IPS DF 6.9 (cell line): ENCODE measurements at places on chromosomes 2 and 18.

DNA sequence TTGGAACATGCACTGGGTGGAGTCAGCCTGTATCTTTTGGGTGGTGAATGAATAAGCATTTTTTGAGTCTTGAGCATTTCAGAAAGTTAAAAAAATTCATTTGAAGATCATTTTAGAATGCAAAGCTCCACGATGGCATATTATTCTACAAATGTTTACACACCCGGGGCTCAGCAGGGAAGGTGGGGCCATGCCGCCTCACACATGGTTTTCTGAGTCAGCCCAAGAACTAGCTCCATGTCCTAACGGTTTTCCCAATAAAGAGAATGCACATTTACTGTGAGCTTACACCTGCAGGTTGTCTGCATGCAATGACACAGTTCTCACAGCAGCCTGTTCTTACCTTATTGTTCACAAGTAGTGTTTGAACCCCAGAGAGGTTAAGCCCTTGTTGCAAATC is 670.3 kb downstream of the GALR1 start:
- no peak for DNase-seq

- no peak for DNase-seq
Observed at GRCh38 chr2:181655519-181655918, 1.4 kb downstream of the CERKL start.

GRCh38 chr2:73084971-73085370 is 13.5 kb upstream of the SFXN5 start:
- no peak for DNase-seq

GRCh38 chr2:126634273-126634861 is 21.6 kb upstream of the GYPC start:
- DNase-seq: no peak

- no peak for DNase-seq
Observed at GRCh38 chr2:134217351-134217750, 36.5 kb upstream of the MGAT5 start.

DNA sequence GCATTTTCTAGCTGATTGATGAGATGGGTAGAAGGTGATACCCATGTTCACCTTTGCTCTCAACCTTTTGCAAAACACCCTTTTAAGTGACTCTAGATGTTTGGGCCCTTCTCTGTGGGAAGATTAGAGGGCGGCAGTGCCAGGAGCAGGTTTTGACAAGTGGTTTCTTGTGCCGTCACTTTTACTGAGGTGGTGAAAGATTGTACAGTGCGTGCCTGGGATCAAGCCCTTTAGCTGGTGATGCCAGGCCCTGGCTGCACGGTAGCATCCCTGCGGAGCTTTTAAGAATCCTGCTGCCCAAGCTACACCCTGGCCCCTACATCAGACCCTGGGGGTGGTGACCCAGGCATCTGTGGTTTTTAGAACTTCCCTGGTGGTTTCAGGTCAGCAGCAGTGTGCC is 29.1 kb downstream of the MTCL1 start:
- DNase-seq: no peak

GRCh38 chr2:32663864-32664263 is 36.0 kb downstream of the TTC27 start:
- no peak for DNase-seq

GRCh38 chr2:144508172-144508851 is 11.6 kb downstream of the ZEB2 start:
- DNase-seq: no peak

DNA sequence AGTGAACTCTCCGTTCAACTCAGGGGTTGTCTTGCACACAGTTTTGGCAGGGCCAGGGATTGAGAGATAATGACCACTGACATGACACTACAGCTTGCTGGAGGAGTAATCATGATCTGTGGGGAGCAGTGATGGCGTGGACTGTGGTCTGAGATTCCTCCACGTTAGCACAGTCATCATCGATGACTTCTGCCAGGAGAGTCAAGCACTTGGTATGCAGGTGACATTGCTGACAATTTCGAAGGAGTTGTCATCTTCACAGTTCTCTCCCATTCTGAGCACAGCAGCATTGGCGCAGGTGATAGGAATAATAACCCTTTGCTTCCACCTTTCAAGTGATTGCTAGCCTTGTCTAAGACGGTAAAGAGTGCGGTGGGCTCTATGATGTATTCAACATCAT is 79.8 kb downstream of the SGPP2 start:
- DNase-seq: no peak

DNA sequence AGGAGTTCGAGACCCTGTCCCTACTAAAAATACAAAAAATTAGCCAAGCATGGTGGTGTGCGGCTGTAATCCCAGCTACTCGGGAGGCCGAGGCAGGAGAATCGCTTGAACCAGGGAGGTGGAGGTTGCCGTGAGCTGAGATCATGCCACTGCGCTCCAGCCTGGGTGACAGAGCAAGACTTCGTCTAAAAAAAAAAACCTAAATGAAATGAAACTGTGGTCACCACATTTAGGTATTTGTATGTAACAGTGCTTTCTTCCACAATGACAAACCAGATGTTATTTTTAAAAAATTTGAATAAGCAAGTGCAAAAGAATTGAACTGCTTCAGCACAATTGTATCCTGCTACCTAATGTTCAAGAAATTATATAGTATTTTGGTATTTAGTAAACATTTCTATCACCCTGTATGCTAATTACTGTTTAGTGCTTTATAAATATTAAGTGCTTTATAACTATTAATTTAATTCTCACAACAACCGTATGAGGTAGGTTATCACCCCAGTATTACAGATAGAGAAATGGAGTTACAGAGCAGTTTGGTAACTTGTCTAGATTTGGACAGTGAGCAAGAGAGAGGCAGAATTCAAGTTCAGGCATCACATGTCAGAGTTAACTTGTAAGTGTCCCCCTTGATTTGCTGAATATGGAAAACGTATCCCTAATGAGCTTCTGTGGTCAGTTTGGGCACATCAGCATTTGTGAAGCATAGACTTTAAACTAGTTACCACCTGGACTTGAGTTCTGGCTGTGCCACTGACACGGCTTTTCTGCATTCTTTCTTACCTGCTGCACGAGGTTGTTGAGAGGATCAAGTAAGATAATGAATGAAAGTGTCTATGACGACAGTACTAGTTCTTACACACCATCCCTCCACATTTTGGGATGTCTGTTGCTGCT is 14.4 kb downstream of the PHLPP1 start:
- DNase-seq: no peak

GRCh38 chr2:160909781-160910242 is 250.4 kb upstream of the TANK start:
- no peak for DNase-seq

DNA sequence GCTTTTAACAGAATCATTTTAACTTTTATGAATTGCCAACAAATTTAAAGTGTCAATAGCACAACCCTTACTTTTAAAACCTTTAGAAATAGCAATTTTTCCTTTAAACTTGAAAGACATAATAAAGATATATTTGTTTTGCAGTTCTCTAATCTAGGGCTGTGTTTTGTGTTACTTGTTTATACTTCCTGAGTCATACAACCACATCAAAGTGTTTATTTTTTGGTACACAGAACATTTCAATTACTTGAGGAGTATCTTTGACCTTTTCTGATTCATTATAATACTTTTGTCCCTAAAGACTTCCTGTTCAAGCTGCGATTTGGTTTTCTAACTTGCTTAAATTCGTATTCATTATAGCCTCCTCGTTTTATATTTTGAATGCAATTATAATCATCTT is 21.8 kb downstream of the TYW5 start:
- DNase-seq: no peak

DNA sequence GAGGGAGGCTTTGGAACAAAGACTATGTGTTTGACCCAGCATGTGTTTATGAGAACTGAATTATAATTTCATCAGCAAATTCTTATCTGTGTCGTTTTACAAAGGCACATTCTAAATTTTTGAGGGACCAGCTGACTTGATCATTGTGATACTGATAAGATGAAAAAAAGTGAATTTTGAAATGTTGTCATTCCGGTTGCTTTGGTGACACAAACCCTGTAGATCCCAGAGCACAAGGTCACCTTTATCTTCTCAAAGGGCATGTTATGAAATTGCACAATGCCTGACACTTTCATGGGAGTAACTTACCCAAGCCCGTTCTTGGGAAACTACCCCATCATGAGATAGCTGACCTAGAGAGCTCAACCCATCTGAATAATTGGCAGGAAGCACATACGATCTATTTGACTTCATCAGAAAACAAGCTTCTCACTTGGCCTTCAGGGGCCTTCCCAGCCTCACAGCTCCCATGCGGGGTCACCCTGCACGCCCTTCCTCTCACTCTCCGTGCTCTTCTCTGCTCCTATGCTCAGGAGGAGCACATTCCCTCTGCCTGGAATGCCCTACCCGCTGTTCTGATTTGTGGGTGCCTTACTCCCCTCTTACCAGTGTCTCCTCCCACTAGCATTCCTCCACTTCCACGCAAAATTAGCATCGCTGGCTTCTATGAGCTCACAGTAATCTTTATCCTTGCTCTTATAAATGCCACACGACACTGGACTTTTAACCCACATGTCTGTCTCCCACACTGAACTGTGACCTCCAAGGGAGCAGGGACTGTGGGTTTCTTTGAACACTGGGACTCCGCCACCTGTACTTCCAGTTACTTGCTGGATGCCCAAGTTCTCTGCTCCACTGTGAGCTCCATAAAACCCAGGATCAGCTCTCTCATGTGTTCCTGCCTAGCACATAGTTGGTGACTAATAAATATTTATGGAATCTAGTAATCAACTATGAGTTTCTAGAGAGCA is 555.8 kb upstream of the ID2 start:
- DNase-seq: no peak

GRCh38 chr18:58391932-58392323 is 237.0 kb downstream of the ALPK2 start:
- DNase-seq: no peak

DNA sequence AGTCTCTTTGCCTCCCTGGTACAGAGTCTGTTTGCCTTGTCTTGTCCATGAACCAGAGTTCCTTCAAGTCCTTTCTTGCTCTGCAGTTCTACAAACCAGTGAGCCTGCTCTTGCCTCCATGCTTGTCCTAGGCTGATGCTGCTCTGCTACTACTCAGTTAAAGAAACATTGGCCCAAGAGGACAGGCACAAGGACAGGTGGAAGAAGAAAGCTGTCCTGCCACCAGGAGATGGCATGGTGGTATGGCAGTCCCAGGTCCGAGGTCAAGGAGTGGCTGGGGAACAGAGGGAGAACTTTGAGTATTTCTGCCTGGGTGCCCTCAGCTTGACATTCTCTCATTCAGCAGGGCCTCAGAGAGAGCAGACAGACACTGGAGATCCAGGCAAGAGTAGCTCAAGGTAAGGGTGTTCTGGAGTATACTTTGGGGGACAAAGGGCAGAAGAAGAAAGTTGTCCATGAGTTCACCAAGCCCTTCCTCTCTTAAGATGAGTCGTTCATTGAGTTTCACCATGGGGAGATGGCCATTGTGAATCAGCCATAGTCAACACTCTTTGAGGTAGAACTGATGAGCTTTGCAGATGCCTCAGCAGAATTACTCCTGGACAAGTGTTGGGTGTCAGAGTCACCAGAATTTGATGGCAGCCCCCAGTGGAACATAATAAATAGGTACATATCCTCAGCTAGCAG is 20.4 kb downstream of the TTC32 start:
- no peak for DNase-seq

GRCh38 chr18:55821219-55821618 is 233.2 kb upstream of the TCF4 start:
- no peak for DNase-seq

DNA sequence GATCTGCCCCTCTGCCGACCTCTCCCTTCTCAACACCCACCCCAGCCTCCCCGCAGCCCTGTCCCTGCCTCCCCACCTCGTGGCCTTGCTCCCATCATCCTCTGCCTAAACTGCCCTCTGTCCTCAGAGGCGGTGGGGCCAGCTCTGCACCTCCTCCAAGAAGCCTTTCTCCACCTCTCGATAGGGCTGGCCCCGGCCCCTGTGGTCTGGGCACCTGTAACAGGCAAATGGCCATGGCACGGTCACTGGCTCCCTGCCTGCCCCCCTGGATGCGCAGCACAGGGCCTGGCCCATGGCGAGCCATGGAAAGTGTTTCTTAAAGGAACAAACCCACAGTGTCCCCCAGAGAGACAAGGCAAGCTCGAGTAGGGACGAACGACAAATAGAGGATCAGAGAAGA is 42.0 kb downstream of the MYO7B start:
- DNase-seq: no peak

GRCh38 chr18:41320100-41320499 is 634.9 kb upstream of the PIK3C3 start:
- DNase-seq: no peak

GRCh38 chr2:158038901-158039300 is 62.8 kb upstream of the UPP2 start:
- no peak for DNase-seq

- no peak for DNase-seq
Observed at GRCh38 chr18:3411854-3412268, 38.1 kb upstream of the TGIF1 start.

GRCh38 chr2:99679518-99679917 is 189.7 kb upstream of the REV1 start:
- DNase-seq: no peak

DNA sequence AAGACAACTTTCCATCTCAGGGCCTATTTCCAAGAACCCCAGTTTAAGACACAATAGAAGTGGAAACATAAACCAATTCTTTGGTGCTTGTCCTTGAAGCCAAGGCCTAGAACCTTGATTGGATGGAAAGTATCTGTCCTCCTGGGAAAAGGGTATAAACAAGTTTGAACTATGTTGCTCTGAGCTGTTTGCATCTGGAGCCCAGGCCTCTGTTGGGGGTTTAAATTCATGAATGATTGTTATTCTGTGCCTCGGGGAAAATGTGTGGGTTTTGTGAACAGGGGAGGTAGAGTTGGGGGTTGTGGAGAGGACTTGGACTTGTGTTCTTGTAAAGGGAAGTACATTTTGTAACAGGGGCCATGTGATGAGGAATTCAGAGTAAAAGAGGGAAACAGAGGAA is 406.1 kb downstream of the SLC4A3 start:
- DNase-seq: no peak

GRCh38 chr2:189285962-189286645 is 106.5 kb upstream of the COL5A2 start:
- DNase-seq: no peak

DNA sequence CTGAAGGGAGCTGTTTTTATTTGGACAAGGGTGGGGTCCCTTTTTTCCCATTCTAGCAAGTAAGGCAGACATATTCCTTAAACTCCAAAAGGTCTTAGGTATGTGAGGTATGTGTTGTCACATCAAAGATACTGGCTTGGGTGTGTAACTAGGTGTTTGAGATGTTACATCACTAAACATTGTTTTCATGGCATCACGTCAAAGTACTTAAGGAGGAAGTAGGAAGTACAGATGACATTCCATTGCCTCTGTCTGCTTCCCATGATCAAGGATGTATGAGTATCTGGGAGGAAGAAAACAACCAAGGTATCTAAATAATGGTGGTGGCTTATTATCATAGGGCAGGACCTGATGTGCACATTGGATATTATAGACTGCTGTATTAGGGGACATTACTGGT is 39.3 kb downstream of the CD302 start:
- no peak for DNase-seq

DNA sequence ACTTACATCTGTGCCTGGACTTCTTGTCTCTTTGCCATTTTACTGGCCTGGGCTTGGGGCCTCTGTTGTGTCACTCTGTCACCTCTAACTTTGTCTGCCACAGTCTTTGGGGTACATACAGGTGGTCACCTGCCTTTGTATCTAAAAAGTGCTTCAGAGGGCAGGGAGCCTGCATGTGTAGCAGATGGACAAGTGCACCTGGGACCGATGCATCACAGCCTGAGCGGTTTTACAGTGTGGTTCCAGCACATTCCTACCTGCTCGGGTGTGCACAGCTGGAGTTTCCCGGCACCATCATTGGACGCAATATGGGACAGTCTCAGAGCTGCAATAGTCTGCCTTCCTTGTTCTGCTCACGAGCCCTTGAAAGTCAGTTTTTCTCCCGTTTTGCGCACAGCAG is 249.8 kb upstream of the RAB12 start:
- no peak for DNase-seq
